Ureter (tissue), 1 donor: ENCODE measurements at places on chromosomes 16 and 17.

GRCh38 chr16:6864244-6864643 is 468.4 kb upstream of the RBFOX1 start:
- no peak for DNase-seq

DNA sequence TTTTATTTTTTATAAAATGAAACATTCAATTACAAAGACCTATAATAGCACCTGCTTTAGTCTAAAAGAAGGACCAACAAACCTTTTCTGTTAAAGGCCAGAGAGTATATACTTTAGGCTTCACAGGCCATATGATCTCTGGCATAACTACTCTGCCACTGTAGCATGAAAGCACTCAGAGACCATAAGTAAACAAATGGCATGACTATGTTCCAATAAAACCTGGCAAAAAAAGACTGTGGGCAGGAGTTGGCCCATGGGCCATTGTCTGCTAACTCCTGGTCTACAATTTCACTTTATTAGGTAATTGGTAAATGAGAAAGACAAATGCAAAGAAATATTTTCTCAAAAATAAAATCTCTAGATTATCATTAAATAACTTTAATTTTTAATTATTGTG is 14.9 kb downstream of the CEP112 start:
- no peak for DNase-seq

DNA sequence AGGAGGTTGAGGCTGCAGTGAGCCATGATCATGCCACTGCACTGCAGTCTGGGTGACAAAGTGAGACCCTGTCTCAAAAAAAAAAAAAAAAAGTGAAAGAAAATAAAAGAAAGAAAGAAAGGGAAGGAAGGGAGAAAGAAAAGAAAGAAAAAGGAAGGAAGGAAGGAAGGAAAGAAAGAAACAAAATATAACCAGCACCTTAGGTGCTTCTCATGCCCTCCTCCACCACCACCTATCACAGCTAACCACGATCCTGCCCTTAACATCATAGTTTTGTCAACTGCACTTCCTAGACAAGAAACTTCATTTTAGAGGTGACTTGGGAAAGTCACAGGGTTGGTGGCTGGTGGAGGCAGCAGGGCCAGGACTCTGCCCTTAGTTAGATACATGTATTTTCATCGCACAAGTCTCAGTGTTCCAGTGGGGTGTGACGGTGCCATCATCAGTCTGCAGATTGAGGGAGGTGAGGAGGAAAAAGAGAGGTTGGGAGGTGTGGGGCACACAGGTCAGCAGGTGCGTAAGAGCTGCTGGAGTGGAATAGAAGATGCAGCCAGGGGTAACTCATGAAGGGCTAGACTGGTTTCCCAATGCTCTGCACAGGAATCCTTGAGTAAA is 10.0 kb downstream of the SUPT4H1 start:
- DNase-seq: no peak

DNA sequence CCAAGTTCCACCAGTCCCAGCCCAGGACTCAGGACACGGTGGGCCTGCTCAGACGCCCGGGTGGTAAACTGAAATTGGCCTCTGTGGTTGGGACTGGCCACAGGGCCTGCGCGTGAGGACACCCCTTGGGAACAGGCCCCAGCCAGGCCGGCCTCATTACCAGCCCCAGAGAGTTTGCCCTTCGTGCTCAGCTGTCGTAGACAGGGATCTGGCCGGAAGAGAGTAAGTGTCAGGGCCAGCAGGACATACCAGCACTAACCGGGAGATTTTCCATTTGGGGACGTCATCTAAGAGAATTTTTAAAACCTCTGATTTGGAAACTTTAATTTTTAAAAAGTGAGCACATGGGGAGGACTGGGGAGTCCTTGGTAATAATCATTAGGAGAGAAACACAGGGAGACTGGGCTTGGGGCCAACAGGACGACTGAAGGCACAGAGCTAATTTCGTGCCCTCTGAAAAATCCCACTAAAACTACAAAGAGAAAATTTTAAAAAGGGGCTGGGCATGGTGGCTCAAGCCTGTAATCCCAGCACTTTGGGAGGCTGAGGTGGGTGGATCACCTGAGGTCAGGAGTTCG is 2.4 kb upstream of the RBFOX3 start:
- DNase-seq: no peak

DNA sequence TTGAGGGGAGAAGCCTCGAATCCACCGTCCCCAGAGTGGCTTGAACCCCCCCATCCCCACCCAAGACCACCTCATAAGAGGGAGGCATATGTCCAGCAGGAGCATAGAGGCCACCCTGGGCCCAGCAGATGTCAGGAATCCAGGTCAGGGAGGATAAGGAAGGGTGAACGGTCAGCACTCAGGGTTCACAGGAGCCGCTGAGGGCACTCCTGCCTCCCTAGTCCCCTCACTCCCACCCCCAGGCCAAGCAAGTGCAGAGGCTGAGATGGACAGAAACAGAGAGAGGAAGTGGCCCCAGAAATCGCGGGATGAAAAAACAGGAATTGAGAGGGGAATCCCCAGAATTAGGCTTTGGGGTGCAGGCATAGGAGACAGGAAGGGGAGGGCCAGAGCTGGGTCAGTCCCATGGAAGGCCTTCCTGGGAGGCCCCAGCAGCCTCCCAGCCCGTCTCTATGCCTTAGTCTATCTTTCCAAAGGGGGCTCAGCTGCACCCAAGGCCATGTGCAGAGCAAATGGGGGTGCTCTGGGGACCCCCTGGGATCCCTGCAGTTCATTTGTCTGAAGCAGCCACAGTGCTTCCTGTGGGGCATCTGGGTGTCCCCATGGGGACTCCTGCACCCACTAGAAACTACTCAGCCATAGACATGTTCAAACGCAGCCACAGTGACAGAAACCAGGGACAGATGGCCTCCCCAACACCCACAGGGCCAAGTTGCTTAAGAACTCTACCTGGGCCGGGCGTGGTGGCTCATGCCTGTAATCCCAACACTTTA is 1.7 kb downstream of the CMTM3 start:
- no peak for DNase-seq

DNA sequence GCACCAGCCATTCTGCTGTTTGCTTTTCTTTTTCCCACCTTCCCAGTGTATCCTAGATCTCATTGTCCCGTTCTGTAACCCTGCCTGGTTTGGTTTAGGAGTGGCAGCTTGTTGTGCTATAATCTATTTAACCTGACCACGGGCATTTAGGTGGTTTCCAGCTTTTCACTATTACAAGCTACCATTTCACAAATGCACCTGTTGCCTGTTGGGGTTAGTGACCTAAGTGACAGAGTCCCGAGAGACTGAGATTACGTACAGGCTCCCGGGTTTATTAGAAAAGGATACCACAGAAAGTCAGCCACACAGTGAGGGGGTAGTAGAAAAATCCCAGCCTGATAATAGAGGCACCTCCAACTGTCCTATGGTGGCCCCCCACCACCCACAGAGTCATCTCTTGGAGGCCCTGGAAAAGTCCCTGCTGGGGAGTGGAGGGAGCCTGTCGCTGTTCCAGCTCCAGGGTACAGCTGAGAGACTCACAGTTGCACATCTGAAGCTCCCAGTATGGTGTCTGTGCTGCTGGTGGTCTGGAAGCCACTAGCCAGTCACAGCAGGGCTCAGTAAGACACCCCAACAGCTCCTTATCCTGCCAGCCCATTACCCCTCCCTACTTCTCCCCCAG is 21.2 kb downstream of the CLEC16A start:
- DNase-seq: no peak

GRCh38 chr17:32928586-32929535 is 908 bp downstream of the TMEM98 start:
- no peak for DNase-seq

DNA sequence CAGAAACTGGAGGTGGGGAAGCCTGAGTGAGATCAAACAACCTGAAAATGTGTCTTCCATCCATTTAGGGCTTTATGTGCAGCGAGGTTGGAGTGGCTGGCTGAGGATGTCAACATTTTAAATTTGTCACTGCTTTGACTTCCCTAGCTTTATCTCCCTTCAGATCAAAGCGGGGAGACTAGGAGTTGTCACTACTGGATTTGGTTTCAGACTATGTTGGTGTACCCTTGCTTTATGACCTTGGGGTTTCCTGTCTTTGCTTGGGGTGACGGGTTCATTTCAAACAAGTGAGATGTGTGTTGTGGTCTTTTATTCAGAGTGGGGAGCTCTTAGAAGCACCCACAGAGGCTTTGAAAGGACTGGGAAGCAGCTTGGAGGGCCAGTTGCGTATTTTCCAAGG is 25.6 kb downstream of the MSI2 start:
- DNase-seq: no peak

DNA sequence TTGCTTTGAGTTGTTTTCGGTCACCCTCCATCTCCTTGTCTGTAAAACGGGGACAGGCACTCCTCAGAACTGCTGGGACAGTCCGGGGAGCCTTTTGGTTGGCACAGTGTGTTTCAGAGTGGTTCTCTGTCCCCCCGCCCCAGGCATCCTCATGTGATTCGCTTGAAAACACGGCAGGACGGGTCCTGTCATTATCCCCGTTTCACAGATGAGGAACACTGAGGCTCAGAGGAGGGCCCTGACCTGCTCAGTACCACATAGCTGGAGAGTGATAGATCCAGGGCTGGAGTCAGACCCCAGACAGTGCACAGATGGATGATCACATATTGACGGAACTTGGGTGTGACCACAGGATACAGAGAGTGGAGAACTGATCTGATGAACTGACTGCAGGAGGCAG is 13.5 kb upstream of the ADGRG1 start:
- peak; percentile 18 for DNase-seq

DNA sequence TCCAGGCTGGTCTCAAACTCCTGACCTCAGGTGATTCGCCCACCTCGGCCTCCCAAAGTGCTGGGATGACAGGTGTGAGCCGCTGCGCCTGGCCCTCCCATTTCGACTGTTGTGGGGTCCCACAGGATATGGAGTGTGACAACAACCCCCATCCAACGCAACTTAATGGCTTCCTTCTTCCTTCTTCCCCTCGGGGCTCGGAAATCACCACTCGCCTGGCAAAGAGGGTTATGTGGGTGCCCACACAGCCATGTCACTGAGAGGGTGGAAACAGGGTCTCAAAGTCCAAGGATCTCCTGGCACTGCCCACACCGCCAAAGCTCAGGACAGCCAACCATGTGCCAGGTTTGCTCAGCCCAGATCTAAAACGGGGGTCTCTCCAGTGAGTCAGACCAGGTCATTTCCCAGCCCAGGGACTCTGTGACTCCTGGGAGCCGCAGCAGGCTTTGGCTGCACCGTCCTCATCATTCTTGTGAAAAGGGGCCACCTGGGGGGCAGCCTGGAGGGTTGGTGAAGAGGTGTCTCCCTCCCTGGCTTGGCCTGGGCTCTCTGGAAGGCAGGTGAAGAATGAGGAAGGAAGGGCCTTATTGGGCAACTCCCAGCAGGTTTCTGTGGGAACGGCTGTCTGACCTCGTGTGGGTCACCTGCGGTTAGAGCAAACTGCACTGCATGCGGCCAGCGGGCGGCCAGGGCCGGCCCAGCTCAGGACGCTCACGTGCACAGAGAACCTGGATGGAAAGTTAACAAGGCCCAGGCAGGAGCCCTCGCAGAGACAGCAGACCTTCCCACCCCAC is 25.3 kb upstream of the LITAF start:
- DNase-seq: peak; percentile 86
